Stimulated activated CD8-positive, alpha-beta memory T cell treated with anti-CD3 and anti-CD28 coated beads, Interleukin-15, amount 100 ng/mL, for 48 hours (primary cell): ENCODE measurements at places on chromosomes 6 and 20.

DNA sequence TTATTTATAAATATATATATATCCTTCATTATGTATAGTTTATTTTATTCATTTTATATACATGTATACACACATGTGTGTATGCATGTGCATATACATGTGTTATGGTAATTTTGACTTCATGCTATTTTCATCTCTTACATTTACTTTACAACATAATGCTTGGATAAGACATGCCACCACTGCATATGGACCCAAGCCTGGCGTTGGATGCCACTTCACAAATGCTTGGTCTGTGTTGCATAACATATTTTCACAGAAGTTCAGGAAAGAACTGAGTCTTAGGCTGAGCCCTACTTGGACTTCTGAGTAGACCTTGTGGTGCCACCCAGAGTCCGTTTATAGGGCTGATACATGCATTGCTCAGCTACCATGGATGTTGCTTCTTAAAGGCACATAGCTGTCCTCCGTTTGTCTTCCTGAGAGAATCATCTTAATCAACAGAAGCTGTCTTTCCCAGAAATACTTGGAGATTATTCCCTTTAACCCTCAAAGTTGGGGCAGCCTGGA lies 337.8 kb downstream of the BTBD3 start:
- no peak for DNase-seq

DNA sequence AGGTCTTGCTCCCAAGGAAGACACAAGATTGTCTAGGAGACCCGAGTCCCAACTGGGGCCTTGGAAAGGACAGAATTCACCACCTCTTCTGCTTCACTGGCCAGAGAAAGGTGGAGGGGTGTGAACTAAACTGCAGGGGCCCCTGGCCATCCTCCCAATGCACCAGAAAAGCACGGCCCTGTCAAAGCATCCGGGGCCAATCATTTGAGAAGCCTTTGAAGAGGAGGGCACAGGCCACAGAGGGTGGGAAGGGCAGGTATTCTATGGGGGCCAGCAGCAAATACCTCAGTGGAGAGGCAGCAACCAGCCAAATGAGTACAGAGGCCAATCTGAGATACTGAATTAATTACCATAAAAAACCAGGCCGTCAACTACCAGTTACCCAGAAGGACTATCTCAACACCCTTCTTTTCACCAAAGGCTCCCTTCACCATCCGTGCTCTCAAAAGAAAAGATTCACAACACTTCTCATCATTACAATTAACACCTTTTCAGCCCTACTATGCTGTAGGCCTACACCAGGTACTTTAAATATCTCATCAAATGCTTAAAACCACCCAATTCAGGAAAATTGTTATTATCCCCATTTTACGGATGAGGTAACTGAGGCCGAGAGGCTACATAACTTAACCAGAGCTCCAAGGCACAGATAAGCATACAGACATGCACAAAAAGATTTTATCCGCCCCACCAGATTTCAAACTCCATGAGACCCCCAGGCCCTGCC lies 50.7 kb downstream of the TRERF1 start:
- DNase-seq, result no peak

DNA sequence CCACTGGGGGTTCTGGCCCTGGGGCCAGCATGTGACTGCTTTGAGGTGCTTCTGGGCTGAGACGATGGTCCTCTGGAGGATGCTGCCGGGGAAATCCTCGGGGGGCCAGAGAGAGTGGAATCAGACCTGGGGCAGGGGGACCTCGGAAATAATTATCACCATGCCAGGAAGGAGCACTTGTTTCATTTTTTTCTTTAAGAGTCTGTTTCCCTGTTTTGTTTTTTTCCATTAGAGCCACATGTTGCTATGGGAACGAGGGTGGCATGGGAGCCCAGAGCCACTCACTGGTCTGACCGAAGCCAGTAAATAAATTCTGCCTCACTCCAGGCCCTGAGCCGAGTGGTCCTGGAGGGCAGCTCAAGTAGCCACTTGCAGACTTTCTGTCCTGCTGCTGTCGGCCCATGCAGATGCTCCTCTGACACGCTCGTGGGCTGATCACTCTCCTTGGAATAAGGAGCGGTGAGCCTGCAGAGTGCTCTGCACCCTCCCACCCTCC lies 365.1 kb downstream of the ZFAND3 start:
- DNase-seq, result no peak

DNA sequence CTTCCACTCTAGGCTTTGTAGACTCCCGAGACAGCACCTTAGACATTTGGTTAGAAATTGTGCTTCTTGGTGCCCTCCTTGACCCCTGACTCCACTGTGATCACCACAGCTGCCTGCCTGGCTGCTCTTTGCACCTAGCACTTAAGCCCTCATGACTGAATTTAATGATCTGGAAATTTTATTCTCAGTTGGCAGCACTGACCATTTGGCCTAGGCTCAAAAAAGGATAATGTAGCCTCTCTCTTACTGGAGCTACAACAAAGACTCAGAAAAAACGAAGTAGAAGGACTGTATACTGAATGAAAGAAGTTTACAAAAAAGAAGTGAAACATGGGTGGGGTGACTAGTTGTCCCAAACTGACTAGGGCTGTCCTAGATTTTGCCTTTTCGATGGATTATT lies 11.3 kb upstream of the ABRACL start:
- DNase-seq, result no peak

DNA sequence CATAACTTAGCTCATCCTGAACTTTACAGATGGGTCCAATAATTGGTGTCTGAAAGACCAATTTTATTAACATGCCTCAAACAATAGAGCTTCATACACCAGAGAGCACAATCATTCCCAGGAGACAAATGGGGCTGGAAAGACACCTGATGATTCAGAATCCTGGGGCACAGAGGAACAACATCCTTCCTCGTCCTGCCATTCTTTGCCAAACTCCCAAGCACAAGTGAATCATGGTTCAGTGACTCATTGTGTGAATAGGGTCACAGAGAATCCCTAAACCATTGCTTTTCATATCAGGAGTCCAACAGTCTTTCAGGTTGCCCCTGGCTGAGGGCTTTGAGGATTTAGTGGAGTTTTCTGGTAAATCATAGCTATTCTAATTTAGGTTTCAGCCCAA lies 266.4 kb upstream of the BMP2 start:
- DNase-seq, result no peak

DNA sequence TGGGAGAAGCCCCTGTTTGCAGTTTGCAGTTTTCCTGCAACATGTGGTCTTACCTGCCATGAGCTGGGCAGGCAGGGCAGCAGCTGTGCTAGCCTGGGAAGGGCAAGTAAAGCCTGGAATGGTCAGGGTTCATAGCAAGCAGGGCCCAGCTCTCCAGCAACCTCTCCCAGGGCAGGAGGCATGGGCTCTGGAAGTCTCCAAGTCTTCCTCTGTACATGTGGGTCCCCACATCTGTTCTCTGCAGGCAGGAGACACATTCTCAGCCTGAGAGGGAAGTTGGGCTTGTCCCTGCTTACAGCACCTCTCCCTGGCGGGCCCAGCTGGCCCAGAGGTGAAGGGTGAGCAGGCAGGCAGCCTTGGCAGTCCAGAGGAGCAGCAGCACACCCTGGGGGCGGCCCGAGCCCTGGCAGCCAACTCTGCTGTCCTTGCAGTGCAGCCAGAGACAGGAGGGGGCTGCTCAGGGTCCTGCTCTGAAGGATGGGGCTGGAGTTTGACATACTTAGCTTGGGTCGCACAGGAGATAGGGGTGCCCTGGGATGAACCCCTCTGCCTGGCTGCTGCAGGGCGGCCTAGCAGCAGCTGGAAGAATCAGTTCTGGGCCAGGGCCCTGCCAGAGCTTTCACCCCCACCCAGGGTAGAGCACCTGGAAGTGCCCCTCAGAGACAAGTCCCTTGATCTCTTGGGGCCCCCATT lies 176.0 kb downstream of the MRPL14 start:
- DNase-seq, result peak; percentile 4

DNA sequence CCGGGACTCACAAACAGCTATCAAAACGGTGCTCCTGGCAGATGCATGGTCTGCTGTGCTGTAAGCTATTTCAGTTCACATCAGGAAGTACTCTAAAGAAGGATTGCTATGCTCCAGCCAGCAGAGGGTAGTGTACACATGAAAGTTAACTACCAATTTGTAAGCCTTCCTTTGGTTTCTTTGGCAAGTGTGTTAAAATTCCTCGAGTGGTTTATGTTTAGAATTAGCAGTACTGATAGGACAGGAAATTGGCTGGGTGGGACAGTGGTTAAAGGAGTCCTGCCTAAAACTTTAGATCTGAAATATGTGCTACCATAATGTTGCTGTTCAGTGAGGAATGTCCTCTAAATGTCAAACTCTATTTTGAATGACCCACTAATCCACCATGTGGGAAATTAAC lies 47.4 kb downstream of the TRMT11 start:
- no peak for DNase-seq

DNA sequence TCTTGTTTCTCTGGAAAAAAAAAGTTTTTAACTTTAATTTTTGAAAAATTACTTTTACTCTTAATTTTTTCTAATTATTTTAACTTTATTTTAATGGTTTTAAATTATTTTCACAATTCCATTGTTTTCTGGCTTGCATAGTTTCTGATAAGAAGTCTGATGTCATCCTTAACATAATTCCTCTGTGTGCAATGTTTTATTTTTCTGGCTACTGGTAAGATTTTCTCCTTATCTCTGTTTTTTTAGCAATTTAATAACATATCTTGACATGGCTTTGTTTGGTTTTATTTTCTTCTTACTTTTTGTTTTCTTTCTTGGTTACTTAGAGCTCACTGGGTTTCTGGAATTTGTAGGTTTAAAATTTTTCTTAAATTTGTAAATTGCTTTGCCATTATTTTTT lies 114.8 kb downstream of the TBXT start:
- DNase-seq, result no peak

- DNase-seq, result no peak
These were observed 86.9 kb downstream of the RFX6 start for GRCh38 chr6:116963972-116964371.

GRCh38 chr6:134436281-134436815 lies 118.4 kb upstream of the SGK1 start:
- peak; percentile 70 for DNase-seq

DNA sequence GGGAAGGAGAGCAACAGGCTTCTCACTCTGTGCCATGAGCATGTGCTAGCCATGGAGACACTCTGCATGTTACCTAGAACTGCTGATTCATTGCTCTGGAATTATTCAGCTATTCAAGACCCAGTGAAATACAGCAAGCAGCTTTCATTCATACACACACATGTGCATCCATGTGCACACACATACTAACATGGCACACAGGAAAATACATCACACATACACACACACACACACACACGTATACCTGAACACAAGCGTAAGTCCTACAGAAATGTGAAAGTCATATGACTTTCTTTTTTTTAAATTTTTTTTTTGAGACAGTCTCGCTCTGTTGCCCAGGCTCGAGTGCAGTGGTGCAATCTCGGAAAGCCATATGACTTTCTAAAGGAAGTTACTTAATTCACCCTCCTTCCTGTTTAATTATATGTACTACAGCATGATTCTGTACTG lies 108.2 kb upstream of the NFATC2 start:
- DNase-seq, result no peak

DNA sequence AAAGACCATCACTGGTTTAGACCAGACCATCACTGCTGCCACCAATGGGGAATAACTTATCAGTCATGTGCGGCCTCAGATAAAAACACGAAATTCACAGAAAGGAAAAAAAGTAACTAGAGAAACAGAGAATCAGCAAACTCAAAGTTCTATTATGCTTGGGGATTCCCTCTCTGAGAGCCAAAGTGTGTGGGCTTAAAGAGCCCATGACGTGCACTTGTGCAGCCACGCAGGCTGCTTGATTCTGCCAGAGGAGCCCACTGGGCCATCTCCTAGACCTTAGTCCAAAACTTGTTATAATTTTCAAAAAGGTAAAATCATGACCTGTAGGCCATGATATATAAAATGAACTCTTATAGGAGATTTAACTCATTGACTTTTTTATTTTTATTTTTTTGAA lies 15.2 kb downstream of the RAB44 start:
- no peak for DNase-seq

DNA sequence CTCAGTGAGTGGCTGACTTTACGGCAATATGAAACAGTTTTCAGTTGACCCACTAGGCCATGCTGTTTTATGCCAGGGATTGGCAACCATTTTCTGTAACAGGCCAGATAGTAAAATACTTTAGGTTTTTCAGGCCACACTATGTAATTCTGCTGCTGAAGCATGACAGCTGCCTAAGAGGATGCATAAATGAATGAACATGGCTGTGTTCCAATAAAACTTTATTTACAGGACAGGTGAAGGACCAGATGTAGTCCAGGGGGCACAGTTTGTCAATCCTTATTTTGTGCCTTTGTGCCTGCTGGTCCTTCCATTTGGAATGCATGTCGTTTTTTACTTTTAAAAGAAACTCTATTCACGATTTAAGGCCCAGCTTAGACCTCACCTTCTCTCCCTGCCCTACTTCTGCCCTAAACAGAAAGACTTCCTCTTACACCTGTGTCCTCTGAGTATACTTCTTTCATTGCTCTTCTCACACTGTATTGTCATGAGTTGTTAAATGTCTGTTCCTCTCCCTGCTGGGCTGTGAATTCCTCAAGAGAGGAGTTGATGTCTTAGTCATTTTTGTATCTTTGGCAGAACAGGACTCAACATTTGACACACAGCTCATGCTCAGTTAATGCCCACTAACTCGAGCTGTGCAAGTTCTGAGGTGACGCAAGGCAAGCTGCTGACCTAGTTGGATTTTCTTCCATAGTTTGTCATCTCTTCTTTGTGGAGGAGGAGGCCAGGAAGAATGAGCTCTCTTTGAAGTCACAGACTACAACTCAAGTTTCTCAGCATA lies 90.1 kb upstream of the MAP7 start:
- DNase-seq, result no peak

- DNase-seq, result no peak
These were observed 26.4 kb downstream of the GPX5 start for GRCh38 chr6:28551891-28552666.

DNA sequence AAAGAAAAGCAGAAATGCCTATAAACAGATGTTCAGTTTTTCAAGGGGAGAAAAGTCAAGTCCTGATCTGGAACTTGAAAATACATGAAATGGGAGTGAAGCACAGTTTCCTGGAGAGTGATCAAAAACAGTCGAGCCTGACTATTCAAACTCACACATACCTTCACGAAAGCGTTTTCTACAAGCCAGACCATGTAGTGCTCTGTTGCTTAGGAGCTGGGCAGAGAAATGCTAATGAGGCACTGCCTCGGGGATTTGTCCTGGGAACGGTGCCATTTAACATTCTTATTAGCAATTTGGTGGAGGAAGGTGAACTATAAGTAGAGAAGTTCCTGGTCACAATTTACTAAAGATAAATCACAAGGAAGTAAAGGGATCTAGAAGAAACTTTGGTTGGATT lies 5.9 kb downstream of the NHSL1 start:
- DNase-seq, result no peak

DNA sequence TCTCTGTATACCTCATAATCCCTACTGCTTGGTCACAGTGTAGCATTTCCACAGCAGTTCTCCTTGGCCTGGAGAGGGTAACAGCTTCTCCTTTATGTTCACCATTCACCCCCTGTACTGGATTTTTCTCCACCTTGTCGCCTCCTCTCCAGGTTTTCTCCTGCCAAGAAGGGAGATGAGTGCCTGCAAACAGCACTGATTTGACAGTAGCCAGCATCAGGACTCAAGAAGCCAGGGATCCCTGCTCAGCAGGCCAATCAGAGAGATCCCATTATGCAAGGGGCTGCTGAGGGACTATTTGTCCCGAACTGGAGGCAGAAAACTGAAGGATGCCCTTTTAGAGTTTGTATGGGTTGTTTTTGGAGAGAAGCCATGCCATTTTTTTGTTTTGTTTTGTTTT lies 68.6 kb upstream of the RIPOR2 start:
- DNase-seq, result no peak
